ENCODE measurements at places on chromosomes 4 and X. TPM values are rescaled to one million over a fixed set of nuclear protein-coding genes. Genes with fewer than 3 reads are reported as not detected.

GRCh38 chr4:86326400-86326799, 33.5 kb downstream of the MAPK10 start:
- H3K27me3 ChIP-seq: no peaks in the 10 kb centered on the region
- H3K27ac ChIP-seq: no peak overlapping the region
- H3K36me3 ChIP-seq: no peaks in the 10 kb centered on the region
- H3K4me1 ChIP-seq: no peaks in the 10 kb centered on the region

GRCh38 chr4:83062739-83063138, 27.8 kb downstream of the COPS4 start:
- H3K36me3 ChIP-seq: peaks cover 27% of the 10 kb centered on the region
- no peaks in the 10 kb centered on the region for H3K4me1 ChIP-seq
- no peak for DNase-seq
- peaks cover 2% of the 10 kb centered on the region for H3K27me3 ChIP-seq

RHOXF2 gene
- polyA plus RNA-seq: not detected

DNA sequence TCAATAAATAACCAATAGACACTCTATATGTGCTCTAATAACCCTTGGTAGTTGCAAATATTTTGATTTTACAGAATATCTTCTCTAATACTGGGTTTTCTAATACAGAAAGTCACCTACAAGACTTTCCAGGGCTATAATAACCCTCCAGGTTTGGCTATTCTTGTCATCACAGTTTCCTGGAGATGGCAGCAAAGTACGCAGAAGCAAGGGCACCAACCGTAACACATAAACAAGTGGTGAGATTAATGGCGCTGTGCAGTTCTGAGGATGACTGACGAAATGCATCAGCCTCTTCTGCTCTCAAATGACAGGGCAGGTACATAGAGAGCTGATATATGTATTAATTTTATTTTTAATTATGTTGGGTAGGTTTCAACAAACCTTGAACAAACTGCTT, 122.4 kb downstream of the C4orf33 start:
- no peak for DNase-seq
- H3K27me3 ChIP-seq: no peaks in the 10 kb centered on the region
- no peak overlapping the region for H3K27ac ChIP-seq
- no peaks in the 10 kb centered on the region for H3K4me1 ChIP-seq
- H3K36me3 ChIP-seq: no peaks in the 10 kb centered on the region

COX7B2 gene
- not detected for polyA plus RNA-seq

GYPE gene
- polyA plus RNA-seq: not detected

DNA sequence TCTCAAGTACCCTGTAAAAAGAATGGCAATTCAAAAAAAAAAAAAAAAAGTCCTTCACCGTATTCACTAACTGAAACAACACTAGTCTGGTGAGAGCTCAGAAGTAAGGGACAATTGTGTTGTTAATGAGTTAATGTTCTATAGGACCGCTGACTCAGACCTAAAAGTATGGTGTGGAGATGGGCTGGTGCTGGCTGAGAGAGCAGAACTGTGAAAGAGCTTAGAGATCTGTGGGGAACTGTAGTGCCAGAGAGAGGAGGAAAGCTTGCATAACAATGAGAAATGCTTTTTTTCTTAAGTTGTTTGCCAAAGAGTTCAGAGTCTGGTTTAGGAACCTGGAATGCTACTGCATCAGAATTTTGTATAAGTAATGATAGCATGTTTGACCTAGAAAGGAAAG, 65.1 kb downstream of the LHFPL1 start:
- H3K36me3 ChIP-seq: no peaks in the 10 kb centered on the region
- H3K4me1 ChIP-seq: no peaks in the 10 kb centered on the region
- H3K4me3 ChIP-seq: no peak overlapping the region
- H3K27ac ChIP-seq: no peak overlapping the region

DNA sequence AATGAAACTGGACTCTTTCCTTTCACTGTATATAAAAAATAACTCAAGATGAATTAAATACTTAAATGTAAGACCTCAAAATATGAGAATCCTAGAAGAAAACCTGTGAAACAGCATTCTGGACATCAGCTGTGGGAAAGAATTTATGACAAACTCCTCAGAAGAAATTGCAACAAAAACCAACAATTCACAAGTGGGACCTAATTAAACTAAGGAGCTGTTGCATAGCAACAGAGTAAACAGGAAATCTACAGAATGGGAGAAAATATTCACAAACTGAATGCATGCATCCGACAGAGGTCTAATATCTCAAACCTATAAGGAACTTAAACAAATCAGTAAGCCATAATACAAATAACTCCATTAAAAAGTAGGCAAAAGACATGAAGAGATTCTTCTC, 851.7 kb upstream of the PCDH10 start:
- DNase-seq: no peak
- H3K27me3 ChIP-seq: no peaks in the 10 kb centered on the region
- H3K27ac ChIP-seq: no peak overlapping the region
- no peaks in the 10 kb centered on the region for H3K4me1 ChIP-seq

- no peaks in the 10 kb centered on the region for H3K36me3 ChIP-seq
- no peak overlapping the region for H3K27ac ChIP-seq
- peaks cover 4% of the 10 kb centered on the region for H3K27me3 ChIP-seq
- H3K4me1 ChIP-seq: no peaks in the 10 kb centered on the region
- H3K4me3 ChIP-seq: no peak overlapping the region
Measured at GRCh38 chrX:109889289-109890006, 113.5 kb upstream of the TMEM164 start.

DNA sequence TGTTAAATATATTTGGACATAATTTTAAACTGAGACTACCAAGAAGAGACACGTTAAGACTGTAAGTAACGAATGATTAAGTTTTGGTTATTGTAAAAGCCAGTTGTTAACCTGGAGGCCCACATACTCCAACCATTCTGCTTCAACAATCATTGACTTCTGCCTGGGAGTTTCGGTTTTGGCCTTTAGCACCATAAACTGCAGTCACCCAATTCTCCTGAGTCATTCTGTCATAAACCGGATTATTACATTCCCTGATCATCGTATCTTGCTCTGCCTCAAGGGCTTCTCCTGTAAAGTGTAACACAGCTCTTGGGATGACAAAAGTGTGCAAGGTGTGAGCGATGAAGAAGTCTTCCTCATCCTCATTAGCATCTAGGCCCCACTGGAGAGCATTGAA, 46.9 kb upstream of the PABPC1L2A start:
- H3K4me1 ChIP-seq: no peaks in the 10 kb centered on the region
- H3K4me3 ChIP-seq: no peak overlapping the region
- peaks cover 4% of the 10 kb centered on the region for H3K27me3 ChIP-seq
- H3K27ac ChIP-seq: no peak overlapping the region
- DNase-seq: no peak
- no peaks in the 10 kb centered on the region for H3K36me3 ChIP-seq

- no peaks in the 10 kb centered on the region for H3K36me3 ChIP-seq
- H3K4me3 ChIP-seq: no peak overlapping the region
- peaks cover 14% of the 10 kb centered on the region for H3K27me3 ChIP-seq
- no peak for DNase-seq
- no peak overlapping the region for H3K27ac ChIP-seq
Measured at GRCh38 chrX:68596871-68597270, 50.6 kb upstream of the STARD8 start.

DNA sequence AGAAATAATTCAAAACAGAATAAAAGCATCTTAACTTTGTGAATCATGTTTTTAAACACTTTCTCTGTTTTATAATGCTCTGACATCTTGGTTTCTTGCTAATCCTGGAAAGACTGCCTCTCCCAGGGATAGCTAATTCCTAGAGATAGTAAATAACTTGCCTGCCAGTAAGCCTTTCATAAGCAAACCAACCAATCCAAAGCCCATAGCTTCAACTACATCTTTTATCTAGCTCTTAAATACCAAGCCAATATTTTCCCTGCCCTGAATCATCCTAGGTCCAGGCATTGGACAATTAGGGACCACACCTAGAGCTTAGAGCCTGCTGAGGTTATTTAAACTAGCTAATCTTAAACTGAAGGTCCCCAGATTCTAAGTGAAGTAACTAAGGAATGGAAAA, 223.7 kb upstream of the DIPK2B start:
- peaks cover 2% of the 10 kb centered on the region for H3K27me3 ChIP-seq
- no peak for DNase-seq
- H3K4me1 ChIP-seq: no peaks in the 10 kb centered on the region
- no peak overlapping the region for H3K4me3 ChIP-seq
- no peak overlapping the region for H3K27ac ChIP-seq

ANOS1 gene
- not detected for polyA plus RNA-seq

NLRP2B gene
- polyA plus RNA-seq: not detected

GRCh38 chr4:21625447-21625846, 323.1 kb downstream of the KCNIP4 start:
- no peaks in the 10 kb centered on the region for H3K4me1 ChIP-seq
- H3K27ac ChIP-seq: no peak overlapping the region
- DNase-seq: no peak
- no peak overlapping the region for H3K4me3 ChIP-seq
- H3K27me3 ChIP-seq: no peaks in the 10 kb centered on the region

DNA sequence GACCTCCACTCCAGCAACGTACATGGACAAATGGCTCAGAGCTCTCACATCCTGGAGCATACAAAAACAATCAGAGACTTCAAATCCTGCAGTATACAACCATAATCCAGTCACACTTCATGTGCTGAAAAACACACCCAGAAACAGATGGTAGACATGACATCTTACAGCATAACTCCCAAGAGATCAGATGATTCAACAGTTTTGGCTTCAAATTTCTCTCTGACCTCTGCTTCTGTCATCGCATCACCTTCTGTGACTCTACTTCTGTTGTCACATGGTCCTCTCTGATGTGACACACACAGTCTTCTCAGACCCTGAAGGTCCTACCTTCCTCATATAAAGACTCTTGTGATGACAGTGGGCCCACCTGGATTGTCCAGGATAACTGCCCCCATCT, 18.5 kb downstream of the SUV39H1 start:
- peaks cover 81% of the 10 kb centered on the region for H3K4me1 ChIP-seq
- peak overlapping the region; percentile 94 for H3K27ac ChIP-seq
- H3K4me3 ChIP-seq: peak overlapping the region; percentile 2
- DNase-seq: no peak
- peaks cover 26% of the 10 kb centered on the region for H3K27me3 ChIP-seq

DNA sequence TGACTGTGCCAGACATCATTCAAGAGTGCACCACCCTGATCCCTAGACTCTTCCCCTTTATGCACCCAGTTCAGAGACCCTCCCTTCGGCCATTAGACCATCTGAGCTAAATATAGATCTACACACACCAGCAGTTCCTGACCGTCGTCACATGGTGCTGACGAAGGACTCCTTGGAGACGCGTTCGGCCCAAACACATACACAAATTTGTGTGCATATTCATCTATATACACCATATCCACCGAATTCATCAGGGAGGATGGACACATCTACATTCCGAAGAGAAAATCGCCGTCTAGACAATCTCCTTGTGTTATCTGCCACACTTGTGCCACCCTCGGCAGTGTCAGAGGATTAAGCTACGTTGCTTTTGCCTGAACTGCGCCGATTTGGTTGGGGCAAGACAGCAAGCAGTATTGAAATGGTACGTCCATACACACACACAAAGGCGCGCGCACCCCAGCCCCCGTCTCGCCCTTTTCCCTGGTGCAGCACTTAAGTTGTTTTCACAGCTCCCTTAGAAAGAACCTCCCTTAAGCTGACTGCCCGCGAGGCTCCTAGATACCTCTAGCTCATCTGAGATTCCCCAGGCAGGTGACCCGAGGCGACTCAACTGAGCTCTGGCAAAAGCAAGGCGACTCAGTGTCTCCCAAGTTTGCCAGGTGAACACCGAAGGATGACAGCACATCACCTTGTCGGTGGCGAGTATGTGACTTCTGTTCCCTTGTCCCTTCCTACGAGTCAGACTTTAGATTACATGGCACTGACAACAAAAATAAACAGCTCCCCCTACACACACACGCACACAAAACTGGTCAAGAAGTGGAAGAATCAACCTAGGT, 1.0 kb downstream of the RASGEF1B start:
- H3K27ac ChIP-seq: peak overlapping the region; percentile 98
- H3K36me3 ChIP-seq: no peaks in the 10 kb centered on the region
- H3K27me3 ChIP-seq: peaks cover 10% of the 10 kb centered on the region
- H3K4me3 ChIP-seq: peak overlapping the region; percentile 99

DNA sequence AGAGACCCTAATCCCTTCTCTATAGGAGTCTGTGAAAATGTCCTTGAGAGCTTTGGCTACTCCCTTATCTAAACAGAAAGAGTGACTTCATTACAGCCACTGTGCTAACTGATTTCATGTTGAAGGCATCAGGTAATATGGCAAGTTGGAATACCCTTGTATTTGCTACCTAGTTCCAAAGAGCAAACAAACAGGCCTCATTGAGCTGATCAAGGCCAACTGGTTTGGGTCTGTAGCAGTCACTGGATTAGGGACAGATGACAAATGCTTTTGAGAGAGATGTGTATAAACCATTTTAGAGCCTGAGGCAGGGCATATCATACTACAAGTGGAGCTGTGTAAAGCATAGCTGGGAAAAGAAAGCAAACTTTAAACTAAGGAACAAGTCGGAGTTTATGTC, 22.9 kb upstream of the PDLIM5 start:
- peaks cover 6% of the 10 kb centered on the region for H3K27me3 ChIP-seq
- H3K27ac ChIP-seq: no peak overlapping the region
- no peak for DNase-seq
- no peaks in the 10 kb centered on the region for H3K4me1 ChIP-seq
- no peak overlapping the region for H3K4me3 ChIP-seq

NLGN3 gene
- 0.08 TPM for polyA plus RNA-seq

- no peak for DNase-seq
- no peak overlapping the region for H3K27ac ChIP-seq
- H3K36me3 ChIP-seq: peaks cover 9% of the 10 kb centered on the region
- no peaks in the 10 kb centered on the region for H3K27me3 ChIP-seq
- H3K4me1 ChIP-seq: peaks cover 31% of the 10 kb centered on the region
Measured at GRCh38 chr4:105283501-105283900, 136.8 kb downstream of the TET2 start.

DNA sequence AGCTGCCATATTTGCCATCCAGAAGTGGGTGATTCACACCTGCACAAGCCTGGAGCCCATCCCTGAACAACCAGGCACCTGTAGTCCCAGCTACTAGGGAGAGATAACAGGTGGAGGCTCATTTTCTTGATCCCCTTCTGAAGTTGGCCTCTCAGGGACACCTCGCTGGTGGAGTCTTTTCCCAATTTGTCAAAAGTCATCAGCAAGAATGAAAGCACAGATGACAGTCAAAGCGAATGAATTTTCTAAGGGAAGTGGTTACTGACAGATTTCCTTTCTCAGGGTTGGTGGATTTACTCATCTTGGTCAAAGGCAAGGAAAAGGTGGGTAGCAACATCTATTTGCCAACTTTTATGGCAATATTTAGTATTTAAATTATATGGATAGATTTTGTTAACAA, 36.5 kb downstream of the FGFBP1 start:
- peaks cover 25% of the 10 kb centered on the region for H3K4me1 ChIP-seq
- DNase-seq: no peak
- H3K4me3 ChIP-seq: no peak overlapping the region

DNA sequence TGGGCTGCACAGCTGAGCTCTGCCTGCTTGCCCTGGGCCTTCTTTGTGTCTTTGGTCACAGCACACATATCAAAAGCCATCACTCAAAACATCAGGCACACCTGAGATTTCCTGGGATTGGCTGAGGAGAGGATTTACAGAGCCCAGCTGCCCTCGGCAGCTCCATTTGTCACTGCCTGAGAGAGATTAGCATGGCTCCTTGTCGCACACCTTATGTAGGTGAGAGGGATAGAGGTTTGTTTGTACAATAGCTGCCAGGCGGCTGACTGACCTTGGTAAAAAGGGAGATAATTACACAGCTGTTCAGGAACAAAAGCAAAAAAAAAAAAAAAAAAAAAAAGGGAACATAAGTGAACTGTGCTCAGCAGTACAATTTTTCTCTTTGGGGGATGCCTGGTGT, 63.2 kb downstream of the MGST2 start:
- H3K27me3 ChIP-seq: no peaks in the 10 kb centered on the region
- no peaks in the 10 kb centered on the region for H3K4me1 ChIP-seq
